ENCODE measurements at places on chromosomes 4 and X.

DNA sequence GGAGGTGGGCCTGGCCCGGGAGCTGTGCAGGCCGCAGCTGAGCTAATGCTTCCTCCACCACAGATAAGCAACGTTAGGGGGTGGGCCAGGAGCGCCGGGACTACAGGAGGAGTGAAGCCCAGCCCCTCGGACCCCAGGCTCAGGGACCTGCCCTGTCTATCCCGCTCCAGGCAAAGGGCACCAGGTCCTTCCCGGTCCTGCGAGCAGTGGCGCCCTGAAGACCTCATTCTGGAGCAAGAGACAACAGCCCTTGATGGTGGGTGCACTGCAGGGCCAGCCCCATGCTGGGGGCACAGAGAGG is 730 bp upstream of the TREX2 start:
- DNase-seq: no peak

DNA sequence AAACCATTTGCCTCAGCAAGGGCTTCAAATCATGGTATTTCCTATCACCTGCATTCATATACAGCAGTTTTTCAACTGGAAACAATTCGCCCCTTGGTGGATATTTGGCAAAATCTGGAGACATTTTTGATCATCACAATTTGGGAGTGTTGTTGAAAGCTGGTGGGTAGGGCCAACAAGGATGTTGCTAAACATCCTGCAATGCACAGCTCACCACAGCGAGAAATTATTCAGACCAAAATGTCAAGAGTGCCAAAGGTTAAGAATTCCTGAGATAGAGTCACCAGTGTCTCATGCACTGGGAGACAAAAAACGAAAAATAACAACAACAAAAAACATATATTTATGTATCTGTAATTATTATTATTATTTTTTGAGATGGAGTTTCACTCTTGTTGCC is 435.2 kb upstream of the CTSO start:
- DNase-seq: no peak

GRCh38 chr4:145626623-145626982 is 7.4 kb downstream of the MMAA start:
- no peak for DNase-seq

- DNase-seq: peak; percentile 39
These were observed 6.7 kb upstream of the CD38 start for GRCh38 chr4:15771216-15772058.

GRCh38 chr4:146333187-146333894 is 119.0 kb downstream of the REELD1 start:
- peak; percentile 34 for DNase-seq

DNA sequence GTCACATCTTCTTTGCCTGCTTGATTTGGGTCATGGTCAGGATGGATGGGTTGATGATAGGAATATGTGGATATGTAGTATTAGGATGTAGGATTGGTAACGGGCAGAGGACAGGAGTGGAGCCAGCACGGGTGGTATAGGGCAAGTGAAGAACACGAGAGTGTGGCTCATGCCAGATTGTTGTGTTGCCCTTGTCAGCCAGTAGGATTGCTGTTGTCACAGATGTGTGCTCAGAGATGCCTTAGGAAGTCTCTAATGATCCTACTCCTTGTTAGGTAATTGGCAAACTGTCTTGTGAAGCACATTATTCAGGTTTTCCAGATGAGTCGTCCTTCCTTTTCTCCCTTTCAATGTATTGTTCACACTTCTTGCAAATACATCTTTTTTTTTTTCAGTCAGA is 5.5 kb downstream of the ATP10D start:
- peak; percentile 22 for DNase-seq

- no peak for DNase-seq
These were observed 216.4 kb upstream of the AFF2 start for GRCh38 chrX:148284056-148284455.

DNA sequence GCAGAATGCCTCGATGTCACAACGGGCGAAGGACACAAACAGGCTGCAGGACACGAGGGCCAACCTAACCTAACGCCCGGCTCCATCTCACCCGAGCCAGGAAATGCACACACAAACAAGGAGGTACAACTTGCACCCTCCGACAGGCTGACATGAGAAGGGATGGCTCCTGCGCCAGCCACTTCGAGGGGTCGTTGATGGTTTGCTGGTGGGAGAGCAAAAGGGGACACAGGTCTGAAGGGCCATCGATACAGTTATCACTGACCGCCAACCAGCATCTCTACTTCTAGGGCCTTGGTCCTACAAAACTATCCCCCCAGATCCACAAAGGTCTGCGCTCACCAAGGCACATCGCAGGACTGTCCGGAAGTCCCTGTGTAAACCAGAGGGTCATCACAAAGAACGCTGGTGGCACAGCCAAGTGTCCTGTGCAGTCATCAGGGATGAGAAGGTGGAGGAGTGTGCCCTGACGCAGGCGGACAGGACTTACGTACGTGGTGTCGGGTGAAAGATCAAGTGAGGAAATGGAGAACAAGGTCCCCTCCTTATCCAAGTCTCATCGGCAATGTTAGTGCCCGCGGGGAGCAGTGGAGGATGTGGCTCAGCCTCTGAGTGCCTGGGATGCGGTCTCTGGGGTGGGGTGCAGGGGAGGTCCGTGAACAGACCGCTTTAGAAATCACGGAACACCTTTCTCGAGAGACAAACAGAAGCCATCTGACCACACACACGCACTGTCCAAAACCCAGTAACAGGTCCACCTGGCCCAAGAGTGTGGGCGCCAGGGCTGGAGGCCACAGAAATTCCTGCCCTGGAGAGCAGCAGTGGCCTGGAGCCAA is 7.0 kb downstream of the MXD4 start:
- DNase-seq: peak; percentile 20

GRCh38 chr4:22850055-22850454 is 157.3 kb downstream of the GBA3 start:
- DNase-seq: no peak

DNA sequence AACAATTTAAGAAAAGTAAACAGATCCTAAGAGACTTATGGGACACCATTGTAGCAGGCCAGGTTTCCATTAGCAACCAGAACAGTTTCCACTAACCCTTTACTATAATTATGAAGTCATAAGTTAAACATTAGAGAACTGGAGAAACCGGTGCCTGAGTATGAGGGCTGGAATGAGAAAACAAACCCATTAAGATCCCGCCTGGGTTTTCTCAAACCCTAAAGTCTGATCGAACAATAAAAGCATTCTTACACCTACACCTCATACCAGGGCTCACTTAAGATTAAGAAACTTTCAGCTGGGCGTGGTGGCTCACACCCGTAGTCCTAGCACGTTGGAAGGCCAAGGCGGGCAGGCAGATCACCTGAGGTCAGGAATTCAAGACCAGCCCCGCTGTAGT is 13.7 kb upstream of the DHX15 start:
- no peak for DNase-seq

DNA sequence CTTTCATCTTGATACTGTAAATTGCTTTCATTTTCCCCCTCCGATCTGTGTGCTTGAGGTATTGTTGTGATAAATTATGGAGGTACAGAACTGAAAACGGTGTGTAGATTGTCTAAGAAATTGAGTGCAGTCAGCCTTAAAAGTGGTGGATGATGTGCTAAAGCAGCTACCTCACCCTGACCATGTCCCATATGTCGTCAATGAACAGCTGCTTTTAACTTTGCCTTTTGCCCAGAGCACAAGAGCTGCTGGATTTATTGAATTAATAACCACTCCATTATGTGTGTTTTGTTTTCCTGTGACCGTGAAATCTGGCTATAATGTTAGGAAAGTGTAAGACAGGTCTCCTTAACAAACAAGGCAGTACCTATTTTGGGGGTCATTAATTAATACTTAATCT is 581.9 kb upstream of the PITX2 start:
- no peak for DNase-seq
